ENCODE measurements at places on chromosomes 5 and 9.

DNA sequence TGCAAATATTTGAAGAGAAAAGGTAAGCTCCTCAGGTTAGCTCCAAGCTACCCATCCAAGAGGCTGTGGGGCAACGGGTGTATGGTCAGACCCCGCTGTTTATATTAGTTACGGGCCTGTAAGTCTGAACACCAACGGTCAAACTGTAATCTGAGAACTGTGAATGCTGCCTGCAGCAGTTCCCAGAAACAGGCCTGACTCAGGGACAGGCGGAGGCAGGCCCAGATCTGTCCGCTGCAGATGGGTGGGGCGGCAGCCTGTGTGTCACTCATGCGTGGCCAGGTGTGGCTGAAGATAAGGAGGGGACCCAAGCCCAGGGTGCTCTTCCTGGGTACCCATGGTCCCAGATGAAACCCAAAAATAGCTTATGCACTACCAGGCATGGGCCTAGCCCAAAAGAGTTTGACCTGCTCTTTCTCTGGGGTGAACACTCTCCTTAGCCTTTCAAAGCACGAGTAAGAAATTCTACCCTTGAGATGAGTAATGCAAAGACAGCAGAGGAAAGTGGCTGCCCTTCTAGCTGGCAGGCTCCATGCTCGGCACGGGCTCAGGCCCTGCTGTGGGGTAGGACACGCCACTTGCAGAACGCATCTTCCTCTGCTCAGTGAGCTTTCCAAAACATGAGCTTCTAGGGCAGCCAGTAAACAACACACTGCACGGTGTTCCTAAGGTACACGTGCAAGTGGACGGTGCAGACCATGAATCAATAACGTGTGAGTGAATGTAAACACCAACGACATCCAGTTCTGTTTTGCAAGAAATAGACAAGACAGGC is 9.1 kb downstream of the UBAC1 start:
- peak; percentile 67 for DNase-seq

DNA sequence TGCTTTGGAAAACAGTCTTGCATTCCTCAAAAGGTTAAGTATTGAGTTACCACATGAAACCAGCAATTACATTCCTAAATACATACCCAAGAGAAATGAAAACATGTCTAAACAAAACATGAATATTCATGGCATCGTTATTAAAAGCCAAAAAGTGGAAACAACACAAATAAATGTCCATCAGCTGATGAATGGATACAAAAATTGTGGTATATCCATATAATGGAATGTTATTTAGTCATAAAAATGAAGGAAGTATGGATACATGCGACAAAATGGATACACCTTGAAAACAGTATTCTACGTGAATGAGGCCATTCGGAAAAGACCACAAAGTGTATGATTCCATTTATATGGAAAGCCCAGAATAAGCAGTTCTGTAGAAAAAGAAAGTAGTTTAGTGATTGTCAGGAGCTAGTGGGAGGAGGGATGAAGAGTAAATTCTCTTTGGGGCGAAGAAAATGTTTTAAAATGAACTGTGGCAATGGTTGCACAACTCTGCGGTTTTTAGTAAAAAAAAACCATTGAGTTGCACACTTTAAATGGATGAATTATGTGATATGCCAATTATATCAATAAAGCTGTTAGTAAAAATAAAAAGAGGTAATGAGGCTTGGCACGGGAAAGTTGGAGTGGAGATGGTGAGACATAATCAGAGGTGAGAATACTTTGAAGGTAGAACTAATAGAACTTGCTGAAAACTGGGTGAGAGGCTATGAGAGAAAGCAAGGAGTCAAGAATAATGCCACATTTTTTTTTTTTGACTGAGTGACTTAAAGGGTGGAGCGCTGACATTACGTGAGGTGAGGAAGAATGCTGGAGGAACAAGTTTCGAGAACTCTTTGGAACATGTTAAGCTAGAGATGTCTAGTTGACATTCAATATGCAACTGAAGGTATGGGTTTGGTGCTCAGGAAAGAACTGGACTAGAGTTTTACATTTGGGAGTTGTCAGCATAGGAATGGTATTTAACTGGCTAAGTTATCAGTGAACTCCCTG is 194.9 kb upstream of the ZNF608 start:
- DNase-seq = no peak

GRCh38 chr5:56102889-56103288 is 108.1 kb upstream of the IL6ST start:
- no peak for DNase-seq

DNA sequence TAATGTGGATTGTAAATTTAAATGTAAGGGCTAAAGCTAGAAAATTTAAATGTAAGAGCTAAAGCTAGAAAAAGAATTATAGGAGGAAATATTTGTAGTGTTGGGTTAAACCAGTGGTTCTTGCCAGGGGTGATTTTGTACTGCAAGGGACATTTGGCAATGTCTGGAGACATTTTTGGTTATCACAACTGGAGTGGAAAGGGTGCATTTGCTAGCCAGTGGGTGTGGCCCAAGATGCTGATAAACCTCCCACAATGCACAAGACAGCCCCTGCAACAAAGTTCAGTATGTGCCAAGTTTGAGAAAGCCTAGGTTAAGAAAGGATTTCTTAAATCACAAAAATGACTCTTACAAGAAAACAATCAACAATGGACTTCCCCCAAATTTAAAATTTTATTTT is 31.6 kb upstream of the ELL2 start:
- DNase-seq = no peak

DNA sequence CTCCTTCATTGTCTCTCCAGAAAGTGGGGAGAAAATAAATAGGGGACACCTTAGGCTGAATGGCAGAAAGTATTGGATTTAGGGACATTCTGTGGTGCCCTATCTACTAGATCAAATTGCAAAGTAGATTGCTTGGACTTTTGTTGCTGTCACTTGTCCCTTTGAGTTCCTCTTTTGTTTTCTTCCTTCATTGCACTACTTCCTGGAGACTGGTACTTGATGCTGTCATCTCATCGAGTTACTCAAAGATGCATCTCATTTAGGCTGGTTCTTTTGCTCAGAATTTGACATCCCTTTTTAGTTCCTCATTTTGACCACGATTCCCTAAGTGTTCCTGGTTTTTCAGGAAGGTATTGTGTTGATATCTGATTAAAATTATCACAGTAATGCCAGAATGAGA is 137.6 kb downstream of the ADGRV1 start:
- DNase-seq = no peak

GRCh38 chr5:68515514-68515913 is 300.0 kb downstream of the PIK3R1 start:
- DNase-seq = no peak

- no peak for DNase-seq
These were observed 27.0 kb downstream of the MRPL36 start for GRCh38 chr5:1772634-1773033.

- no peak for DNase-seq
These were observed 89.4 kb upstream of the CNTLN start for GRCh38 chr9:17045381-17045940.

GRCh38 chr5:84202136-84202535 is 182.5 kb downstream of the EDIL3 start:
- no peak for DNase-seq

- no peak for DNase-seq
These were observed at the start of gene HAND1 for GRCh38 chr5:154478224-154478565. Gene HAND1, minus strand, starts transcription at chr5:154478227. Its CDS starts 219 bp downstream, at chr5:154478008.

GRCh38 chr5:133948721-133949120 is 19.7 kb downstream of the C5orf15 start:
- no peak for DNase-seq

DNA sequence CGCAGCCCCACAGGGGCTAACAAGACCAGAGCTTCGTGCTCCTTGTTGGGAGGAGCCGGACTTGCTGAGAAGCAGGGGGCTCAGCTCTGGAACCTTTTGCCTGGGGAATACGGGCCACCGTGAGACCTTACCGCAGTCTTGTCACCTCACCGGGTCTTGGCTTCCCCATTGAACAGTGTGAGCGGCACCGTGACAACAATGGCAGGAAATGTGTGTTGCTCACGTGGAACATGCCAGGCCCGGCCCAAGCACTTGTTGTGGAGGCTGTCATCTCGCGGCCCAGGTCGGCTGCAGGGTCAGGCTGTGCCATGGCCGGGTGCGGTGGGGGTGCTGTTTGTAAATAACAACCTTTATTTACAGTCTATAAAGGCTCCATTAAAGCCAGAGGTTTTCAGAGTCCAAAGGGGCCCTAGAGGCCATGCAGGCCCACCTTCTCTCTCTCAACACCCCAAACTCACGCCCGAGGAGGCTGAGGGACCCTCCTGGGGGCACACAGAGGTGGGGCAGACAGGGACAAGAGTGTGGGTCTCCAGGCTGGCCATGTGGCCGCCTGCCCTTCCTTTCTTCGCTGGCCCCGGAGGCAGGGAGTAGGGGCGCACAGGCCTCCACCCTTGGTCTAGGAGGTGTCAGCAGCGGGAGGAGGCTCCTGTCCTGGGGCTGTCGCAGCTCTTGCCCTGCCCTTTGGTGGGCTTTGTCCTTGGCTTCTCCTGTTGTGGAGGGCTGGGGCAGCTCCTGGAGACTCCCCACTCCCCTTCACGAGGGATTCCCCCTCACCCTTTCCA is 79.7 kb downstream of the TSPAN17 start:
- DNase-seq = no peak

- no peak for DNase-seq
These were observed 18.6 kb downstream of the IRF1 start for GRCh38 chr5:132471944-132472343.

DNA sequence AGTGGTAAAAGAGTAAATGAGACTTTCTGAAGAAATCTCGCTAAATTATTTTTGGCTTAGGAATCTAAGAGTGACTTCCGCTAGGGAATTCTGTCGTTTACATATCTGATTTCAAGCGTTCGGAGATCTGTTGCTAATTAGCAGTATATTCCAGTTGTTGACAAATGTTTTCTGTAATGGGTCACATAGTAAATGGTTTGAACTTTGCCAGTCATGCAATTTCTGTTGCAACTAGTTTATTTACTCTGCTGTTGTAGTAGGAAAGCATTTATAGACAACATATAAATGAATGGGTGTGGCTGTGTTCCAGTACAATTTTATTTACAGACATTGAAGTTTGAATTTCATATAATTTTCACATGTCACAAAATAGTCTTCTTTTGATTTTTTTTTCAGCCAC is 57.4 kb upstream of the JAK2 start:
- DNase-seq = no peak

DNA sequence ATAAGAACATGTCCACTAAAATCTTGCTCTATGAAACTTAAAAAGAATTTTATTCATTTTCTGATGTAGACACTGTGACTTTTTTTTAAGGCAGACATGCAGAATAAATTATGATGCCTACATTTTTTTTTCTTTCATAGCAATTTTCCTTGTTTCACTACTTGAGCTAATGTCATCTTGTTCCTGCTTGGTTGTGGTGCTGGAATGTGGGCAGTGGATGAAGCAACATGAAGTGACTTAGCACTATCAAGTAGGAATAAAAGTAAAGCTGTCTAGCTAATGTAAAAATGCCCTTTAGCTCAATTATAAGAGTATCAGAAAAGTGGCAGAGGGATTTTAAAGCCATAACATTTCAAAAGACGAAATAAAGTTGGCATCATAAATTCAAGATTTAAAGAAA is 191.0 kb downstream of the ADAMTS6 start:
- DNase-seq = no peak

GRCh38 chr5:132483101-132483500 is 7.5 kb downstream of the IRF1 start:
- no peak for DNase-seq

GRCh38 chr9:123283455-123283854 is 15.1 kb upstream of the STRBP start:
- DNase-seq = no peak

- no peak for DNase-seq
These were observed 23.3 kb downstream of the OR2V1 start for GRCh38 chr5:181107699-181108098.

GRCh38 chr5:95668728-95669127 is 14.1 kb downstream of the SPATA9 start:
- no peak for DNase-seq

GRCh38 chr5:27129926-27130325 is 91.5 kb upstream of the CDH9 start:
- no peak for DNase-seq

DNA sequence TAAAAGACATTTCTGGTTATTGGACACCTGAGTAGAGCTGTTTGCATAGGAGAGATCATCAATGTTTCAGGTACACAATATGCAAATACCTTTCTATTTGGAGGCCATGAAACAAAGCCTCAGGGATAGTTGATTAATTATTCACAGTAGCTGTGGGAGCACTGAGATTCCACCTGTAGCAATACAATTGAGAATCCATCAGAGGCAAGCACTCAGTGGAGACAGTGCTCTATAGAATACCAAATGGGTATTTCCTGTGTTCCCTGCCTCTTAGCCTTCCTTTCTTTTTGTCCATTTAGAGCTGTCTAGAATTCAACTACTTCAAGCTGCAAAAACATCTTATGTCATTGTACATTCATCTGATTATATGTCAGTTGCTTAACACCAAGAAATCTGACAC is 1754.0 kb upstream of the ACO1 start:
- DNase-seq = no peak

DNA sequence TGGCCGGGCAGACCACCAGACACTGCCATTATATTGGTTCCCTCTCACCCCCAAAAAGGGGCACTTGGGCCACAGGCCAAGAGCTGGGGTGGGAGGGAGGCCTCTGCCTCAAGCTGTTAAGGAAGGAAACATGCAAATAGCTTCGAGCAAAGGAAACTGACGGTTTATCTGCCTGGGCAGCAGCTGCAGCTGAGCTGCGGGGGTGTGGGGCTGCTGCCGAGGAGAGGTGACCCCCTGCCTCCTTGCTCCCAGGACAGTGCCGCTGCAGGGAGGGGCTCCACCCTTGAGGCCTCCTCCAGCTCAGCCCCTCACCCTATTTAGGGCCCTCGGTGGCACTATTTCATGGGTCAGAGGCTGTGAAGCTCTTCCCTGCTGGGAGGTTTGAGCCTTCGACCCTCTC is 789 bp downstream of the DOK3 start:
- DNase-seq = no peak

DNA sequence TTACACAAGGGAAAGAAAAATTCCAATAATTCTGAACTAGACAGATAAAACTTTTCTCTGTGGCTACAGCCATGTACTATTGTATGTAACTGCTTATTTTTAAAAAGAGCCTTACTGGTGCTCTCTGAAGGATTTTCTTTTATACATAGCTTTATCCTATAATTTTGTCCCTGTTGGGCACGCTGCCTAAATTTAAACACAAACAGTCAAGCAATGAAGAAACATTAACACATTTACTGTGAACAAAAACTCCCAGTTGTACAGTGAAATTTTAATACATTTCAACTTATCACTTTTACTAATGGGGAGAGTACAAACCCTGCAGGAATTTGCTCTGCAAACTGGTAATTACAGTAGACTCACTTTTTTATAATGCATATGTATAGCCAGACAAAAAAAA is 273.3 kb downstream of the BNC2 start:
- DNase-seq = no peak

- no peak for DNase-seq
These were observed 7.1 kb upstream of the SLC6A7 start for GRCh38 chr5:150182774-150183173.

- no peak for DNase-seq
These were observed 31.1 kb downstream of the RORB start for GRCh38 chr9:74528207-74528606.

GRCh38 chr5:115343855-115344254 is 47.4 kb upstream of the CCDC112 start:
- DNase-seq = no peak
